ENCODE measurements at places on chromosomes 16 and 17.
A peak's percentile ranks its signal among the peaks of the same experiment; 100 is the strongest.

DNA sequence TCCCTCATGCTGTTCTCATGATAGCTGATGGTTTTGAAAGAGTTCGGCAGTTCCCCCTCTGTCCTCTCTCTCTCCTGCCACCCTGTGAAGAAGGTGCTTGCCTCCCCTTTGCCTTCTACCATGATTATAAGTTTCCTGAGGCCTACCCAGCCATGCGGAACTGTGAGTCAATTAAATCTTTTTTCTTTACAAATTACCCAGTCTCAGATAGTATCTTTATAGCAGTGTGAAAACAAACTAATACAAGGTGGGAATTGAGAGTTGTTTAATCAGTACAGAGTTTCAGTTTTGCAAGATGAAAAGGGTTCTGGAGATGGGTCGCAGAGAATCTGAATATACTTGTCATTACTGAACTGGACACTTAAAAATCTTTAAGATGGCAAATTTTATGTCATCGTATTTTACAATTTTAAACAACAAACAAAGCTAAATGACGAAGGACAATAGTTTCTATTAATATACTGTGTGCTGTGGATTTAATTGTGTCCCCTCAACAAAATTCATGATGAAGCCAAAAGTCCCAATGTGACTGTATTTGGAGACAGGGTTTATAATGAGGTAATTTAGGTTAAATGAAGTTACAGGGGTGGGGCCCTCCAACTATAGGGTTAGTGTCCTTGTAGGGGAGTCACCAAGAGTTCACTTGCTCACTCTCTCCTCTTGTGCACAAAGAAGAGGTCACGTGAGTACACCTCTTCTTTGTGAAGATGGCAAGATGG is 4.4 kb downstream of the MT3 start:
- no peak for DNase-seq

DNA sequence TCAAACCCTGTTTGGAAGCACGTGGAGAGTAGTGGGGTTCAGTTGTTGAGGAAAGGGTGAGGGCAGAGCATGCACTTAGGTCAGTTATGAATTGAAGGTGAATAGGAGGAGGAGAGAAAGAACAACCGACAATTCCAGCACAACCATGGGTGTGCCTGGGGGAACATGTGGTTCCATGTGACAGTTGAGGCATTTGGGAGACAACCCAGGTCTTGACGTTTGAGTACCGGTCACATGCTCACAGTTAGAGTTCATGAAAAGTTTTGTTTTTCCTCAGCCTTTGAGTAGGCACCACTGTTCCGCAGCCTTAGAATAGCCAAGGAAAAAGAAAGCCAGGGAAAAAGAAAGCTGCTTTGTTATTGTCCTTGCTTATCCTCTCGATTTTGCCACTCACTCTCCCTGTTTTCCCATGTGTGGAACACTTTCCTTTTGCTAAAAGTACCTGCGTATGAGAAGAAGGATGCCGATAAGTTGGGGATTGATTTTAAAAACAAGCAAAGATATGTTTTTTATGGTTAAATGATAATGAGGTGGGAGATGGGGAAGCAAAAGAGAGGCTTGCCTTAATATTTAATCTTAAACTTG is 25.6 kb upstream of the ABCC11 start:
- no peak for DNase-seq

DNA sequence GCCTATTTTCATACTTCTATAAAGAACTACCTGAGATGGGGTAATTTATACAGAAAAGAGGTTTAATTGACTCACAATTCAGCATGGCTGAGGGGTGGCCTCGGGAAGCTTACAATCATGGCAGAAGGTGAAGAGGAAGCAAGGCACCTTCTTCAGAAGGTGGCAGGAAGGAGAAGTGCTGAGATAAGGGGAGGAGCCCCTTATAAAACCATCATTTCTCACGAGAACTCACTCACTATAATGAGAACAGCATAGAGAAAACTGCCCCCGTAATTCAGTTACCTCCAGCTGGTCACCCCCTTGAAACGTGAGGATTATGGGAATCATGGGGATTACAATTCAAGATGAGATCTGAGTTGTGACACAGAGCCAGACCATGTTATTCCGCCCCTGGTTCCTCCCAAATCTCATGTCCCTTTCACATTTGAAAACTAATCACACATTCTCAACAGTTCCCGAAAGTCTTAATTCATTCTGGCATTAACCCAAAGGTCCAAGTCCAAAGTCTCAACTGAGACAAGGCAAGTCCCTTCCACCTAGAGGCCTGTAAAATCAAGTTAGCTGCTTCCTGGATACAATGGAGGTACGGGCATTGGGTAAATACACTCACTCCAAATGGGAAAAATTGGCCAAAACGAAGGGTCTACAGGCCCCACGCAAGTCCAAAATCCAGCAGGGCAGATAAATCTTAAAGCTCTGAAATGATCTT is 237.7 kb downstream of the CDH13 start:
- no peak for DNase-seq

- DNase-seq: no peak
These were observed 266.7 kb upstream of the CDH11 start for GRCh38 chr16:65388592-65388991.

GRCh38 chr16:16017812-16018211 is 68.4 kb downstream of the ABCC1 start:
- no peak for DNase-seq

DNA sequence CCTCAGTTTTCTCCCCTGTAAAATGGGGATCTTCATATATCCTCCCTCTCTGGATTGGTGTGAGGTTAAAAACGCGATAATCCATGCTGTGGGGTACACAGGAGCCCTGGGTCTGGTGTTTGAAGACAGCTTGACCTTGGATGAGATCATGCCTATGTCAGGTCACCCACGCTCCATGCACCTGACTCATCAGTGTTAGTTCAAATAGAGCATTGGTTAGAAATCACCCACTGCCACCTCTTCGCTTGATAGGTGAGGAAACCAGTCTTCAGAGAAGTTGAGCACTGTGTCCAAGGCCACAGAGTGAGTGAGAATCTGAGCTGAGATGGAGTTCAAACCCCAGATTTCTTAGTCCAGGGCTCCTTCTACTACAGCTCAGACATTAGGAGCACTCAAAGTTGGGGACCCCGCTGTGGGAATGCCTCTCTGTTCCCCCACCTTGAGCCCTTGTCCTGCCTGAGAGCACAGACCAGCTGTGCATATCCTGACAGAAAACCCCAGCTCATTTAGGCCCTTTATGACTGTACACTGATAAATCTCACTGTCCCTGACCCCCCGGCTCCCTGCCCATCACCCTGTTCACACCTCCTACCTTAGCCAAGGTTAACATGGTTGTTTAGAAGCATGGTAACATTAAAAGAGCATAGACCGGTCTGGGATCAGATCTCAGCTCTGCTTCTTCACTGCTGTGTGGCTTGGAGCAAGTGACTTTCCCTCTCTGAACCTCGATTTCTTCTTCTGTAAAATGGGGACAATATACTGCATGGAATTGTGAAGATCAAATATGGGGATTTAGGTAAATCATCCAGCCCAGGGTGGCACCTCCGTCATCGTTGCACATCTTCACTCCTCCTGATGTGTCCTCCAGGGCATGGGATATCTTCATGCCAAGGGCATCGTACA is 22.4 kb upstream of the LGALS9 start:
- DNase-seq: peak; percentile 24

GRCh38 chr17:2240541-2240940 is 63.0 kb downstream of the SMG6 start:
- no peak for DNase-seq

All from stimulated activated CD4-positive, alpha-beta T cell treated with anti-CD3 and anti-CD28 coated beads, Interleukin-4, amount 100 ng/mL, for 24 hours (primary cell).